Small intestine (tissue), 16 donors: ENCODE measurements at places on chromosomes 13 and 19.

- no peak for DNase-seq
These were observed 26.7 kb upstream of the CSNK1A1L start for GRCh38 chr13:37132211-37132610.

DNA sequence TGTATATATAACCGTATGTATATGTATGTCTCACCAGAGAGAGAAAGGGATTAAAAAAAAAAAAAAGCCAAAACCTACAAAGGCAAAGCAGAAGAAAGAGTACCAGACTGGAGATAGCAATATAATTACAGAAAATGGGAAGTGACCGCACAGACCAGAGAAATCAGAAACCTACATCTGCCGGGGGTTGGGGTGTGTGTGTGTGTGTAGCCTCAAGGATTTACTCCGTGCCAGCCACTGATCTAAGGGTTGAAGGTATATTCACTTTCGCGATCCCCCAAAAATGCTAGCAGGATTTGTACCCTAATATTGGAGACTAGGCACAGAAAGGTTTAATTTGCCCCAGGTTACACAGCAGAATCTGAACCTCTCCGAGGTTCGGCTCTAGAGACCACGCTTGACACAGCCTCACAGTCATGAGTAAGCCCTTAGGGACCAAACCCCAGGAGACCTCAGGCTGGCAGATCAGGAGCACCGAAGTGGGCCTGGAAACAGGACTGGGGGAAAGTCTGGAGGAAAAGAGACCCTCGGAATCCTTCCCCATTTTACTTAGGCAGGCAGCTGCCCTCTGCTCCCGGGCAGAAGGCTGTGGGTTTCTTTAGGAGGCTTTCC is 14.8 kb downstream of the ARL11 start:
- no peak for DNase-seq

DNA sequence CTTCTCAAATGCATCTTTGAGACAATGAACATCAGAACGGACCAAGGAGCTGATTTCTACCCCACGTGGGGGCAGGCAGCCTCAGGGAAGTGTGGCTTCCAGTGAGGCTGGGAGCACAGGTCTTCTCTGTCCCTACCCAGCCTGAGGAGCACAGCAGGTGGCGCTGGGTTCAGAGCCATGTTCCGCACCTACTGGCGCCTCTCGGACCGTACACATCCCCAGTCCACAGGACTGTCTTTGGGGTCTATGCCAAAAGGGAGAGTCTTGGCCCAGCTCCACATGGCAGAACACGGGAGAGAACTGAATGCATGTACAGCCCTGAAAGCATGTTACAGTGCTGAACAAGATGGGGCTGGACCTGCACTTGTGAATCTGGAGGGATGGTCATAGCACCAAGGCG is 22.6 kb downstream of the SUGP1 start:
- no peak for DNase-seq

DNA sequence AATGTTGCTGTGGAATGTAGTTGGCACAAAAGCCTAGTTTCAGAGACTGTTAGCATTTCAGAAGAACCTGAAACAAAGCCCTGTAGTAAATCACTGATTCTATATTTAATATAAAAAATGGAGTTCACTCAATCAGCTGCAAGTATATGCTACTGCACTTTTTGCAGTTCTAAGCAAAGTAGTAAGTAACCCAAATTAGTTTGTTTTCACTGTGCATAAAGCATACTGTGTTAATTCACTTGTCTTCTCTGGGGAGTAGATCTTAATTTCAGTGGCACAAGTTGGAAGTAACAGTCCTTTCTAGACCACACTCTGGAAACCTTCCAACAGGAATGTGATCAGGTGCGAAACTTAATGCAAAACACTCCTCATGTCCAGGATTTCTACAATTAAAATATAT is 139.3 kb downstream of the DACH1 start:
- no peak for DNase-seq

DNA sequence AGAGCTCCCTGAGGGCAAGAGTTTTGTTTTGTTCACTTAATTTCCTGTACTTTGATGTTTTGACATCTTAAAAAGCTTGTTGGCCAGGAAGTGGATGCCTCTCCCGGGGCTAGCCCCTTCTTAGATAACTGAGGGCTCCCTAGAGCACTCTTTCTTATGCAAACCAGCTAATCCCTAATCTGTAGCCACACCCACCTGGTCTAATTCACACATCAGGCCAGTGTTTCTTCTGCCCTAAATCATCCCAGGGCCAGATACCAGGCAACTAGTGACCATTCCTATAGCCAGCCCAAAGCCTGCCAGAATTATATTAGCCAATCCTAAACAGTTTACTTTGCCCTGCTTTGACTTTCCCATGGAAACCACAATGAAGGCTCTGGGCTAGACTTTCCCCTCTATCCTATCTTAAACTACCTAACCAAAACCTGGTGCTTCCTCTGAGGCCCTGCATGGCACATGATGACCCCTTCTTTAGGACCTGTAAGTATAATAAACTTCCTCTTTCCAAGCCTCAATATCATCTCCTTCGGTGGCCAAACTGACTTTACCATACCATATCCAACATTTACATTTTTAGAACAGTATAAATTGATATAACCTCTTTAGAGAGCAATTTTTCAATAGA is 24.8 kb downstream of the WBP4 start:
- DNase-seq = no peak

GRCh38 chr13:28557725-28558520 is 63.0 kb upstream of the FLT1 start:
- no peak for DNase-seq

DNA sequence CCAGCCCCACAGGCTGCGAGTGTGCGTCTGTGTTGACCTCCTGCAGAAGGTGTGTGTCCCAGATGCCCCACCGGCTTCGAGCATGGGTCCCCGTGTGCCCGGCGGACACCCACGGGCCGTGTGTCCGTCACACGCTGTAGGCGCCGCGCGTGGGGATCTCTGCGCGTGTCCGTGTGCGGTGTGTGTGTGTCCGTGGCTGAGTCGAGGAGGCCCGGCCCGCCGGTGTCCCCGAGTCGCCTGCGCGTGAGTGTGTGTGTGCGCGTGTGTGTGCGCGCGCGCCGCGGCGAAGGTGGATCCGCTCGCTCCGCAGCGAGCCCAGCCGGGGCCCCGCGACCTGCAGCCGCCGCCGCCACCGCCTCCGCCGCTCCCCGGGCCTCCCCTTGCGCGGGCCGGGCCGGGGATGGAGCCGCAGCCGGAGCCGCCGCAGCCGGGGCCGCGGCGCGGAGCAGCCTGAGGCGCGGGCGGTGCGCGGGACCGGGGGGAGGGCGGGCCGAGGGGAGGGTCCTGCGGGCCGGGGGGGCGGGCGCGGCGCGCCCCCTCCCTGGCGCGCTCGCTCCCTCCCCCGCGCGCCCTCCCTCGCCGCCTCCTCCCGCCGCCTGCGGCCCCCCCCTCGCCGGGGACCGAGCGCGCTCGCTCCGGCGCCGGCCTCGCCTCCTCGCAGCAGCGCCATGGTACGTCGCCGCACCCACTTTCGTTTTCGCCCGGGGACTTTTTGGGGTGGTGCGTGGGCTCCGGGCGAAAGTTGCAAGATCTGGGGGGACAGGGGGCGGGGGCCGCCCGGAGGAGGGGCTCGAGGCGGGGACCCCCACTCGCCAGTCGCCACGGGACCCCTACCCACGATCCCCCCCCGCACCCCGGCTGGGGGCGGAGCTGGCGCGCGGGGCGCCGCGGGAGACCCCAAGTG is 7.1 kb upstream of the NFIC start:
- peak; percentile 66 for DNase-seq

DNA sequence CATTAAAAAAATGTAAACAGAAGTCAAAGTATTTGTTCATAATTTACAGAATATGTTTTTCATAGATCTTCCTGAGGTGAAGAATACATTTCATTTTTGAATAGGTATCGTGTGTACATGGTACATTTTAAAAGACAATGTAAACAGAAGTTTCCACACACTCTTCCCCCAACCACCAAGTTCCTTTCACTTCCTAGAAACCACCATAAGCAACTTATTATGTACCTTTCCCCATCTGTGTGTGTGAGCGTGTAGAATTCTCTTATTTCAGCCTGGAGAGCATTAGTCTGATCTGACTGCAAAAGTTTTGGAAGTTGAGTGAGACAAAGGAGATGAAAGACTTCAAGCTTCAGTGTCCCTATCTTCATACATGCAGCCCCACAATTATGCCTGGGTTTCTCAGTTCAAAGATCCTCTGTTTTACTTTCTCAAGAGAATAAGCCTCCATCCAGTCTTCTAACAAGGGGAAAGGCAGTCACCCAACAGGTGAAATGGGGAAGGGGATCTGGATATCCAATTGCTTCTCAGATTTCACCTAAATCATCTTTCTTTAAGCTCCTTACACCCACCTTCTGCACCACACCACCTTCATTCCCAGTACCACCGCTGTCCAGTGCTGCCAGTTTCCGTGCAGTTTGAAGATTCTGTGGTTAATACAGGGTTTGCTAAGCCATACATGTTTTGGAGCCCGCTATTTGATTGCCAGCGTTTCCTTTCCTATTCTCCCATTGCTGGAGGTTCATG is 2.1 kb downstream of the TEX30 start:
- no peak for DNase-seq

DNA sequence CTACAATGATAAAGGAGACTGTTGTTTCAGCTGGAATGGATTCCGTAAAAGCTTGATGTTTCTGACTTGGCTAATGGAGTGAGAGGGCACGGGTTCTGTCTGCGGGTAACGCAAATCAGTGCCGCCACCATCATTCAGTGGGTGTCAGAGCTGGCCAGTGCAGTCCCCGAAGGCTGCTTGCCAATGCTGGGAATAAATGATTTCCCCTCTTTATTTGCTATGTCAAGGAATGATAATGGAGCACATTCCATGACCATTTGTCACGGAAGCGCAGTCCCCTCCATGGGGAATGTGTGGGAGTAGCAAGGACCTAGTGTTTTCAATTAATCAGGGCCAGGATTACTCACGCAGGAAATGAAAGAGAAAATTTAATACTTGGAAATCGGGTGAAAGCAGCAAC is 899.3 kb downstream of the UQCRFS1 start:
- no peak for DNase-seq

DNA sequence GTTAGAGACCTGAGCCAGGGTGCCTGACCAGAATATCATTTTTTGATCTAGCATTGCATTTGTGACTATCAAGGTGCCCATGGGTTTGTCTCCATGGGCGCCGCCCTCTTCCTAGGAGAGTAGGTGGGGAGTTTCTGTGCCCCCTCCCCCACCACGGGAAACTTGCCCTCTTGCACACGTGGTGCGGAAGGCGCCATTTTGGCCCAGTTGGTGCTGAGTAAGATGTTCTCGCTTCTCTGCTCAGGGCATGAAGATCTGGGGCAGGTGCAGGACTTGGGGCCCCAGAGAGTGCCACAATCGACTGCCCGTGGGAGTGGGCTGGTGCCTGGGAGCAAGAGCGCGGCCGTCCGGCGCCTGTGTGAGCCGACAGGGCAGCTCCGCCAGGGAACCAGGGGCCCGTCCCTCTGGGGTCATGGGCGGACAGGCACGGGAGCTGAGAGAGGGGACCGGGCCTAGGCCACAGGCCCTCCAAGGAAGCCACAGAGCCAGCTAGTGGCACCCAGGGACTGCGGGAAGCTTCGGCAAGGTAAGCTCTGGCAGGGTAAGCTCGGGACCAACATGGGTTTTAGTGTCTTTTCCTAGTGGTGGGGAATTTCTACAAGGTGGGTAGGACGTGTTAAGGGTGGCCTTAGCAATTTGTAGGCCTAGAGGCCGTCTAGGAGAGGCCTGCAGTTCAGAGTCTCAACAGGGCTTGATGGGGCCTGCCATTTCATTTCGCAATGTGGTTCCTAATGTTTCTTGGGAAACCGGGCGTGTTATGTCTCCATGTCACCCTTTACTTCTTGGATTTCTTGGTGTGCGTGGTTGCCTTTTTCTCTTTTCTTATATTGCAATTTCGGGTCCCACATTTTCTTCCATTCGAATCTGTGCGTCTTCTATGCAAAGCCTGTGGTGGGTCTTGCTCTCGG is 14.5 kb downstream of the SACS start:
- no peak for DNase-seq

DNA sequence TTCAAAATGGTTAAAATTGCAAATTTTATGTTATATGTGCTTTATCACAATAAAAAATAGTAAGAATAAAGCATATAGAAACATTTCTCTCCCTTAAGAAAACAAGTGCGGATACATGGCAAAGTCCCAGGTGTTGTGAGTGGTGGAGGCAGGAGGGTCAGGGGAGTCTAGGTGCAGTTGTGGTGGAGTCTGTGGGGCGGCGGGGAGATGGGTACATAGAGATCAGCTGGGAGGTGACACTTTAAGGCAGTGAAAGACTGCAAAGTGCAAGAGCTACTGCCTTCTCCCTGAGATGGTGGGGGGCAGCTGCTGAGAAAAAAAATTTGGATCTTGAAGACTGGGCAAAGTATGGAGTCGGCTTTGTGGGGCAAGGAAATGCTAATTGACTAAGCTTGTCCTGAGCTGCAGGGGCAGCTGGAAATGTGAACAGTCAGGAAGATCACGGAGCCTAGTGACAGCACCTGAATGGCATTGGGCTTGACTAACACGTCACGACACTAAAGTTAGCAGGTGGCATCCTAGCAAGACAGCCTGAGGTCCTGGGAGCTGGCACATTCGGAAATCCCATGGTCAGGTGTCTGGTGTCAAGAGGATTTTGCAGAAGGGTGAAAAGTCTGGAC is 72.9 kb upstream of the IRS2 start:
- DNase-seq = no peak

DNA sequence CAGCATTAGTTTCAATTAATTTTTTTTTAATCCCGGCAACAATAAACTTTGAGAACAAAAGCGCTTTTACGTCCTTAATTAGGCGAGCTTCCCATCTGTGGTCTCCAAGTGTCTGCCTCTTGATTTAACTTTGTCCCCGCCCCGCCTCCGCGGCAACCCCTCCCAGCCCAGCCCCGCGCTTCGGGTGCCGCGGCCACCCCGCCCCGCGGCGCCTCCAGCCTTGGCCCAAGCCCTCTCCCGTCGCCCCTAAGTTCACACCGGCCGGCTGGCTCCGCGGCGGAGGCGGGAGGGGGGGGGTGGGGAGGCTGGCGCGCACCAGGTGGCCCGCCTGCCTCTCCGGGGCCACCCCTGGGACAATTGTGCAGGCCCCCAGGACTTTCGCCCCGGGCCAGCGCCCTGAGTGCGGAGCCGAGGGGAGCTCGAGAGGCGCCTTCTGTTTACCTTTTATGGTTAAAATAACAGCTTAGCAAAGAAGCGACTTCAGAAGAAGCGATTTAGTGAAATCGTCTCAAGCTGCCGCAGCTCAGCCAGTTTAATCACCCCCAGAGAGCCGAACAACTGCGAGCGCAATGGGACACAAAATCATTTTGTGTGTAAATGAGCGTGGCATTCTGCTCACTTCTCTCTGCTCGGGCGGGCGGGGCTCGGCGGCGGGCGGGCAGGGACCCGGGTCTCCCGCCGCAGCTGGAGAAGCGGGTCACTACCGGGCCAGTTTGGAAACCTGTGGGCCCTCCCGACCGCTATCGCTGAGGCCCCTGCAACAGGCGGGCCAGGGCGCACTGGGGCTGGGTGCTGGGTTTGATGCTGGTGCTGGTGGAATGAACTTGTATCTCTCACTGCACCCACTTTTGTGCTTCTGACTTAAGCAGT is 1.4 kb downstream of the KCTD15 start:
- peak; percentile 30 for DNase-seq

- DNase-seq = peak; percentile 73
These were observed 10.1 kb downstream of the NANOS3 start for GRCh38 chr19:13887018-13887436.
